ENCODE measurements at places on chromosomes 5 and 9.

GRCh38 chr9:126701813-126702140, 88.0 kb downstream of the LMX1B start:
- no peak for DNase-seq

DNA sequence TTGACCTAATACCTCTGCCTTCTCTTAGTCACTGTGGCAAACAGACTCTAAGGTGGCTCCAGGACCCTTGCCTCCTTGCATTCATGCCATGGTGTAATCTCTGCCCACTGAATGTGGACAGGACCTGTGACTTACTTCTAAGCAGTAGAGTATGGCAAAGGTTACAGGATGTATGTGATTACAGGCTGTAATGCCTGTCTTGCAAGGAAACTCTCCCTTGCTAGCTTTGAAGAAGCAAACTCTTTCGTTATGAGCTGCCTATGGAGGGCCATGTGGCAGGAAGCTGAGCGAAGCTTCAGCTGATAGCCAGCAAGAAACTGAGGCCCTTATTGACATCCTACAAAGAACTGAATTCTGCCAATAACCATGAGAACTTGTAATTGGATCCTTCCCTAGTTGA, 103.3 kb upstream of the HMHB1 start:
- no peak for DNase-seq

- no peak for DNase-seq
Measured at GRCh38 chr5:80554646-80555045, 15.4 kb downstream of the ANKRD34B start.

GRCh38 chr9:23707249-23707648, 118.8 kb downstream of the ELAVL2 start:
- DNase-seq: no peak

- DNase-seq: no peak
Measured at GRCh38 chr5:172071309-172071875, 65.0 kb upstream of the FBXW11 start.
